ENCODE measurements at places on chromosomes 5 and 9.

- DNase-seq: no peak
Observed at GRCh38 chr9:30575691-30576090, 1808.8 kb upstream of the ACO1 start.

DNA sequence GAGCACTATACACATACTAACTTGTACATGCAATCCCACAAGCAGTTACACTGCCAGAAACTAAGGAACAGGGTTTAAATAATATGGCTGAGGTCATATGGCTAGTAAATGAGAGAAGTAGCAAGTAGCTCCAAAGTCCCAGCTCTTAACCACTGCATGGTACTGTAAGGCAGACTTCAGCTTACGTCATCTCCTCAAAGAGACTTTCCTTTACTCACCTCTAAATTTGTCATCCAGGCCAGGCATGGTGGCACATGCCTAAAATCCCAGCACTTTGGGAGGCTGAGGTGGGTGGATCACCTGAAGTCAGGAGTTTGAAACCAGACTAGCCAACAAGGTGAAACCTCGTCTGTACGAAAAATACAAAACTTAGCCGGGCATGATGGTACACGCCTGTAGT, 20.4 kb upstream of the SELENOP start:
- DNase-seq: no peak

DNA sequence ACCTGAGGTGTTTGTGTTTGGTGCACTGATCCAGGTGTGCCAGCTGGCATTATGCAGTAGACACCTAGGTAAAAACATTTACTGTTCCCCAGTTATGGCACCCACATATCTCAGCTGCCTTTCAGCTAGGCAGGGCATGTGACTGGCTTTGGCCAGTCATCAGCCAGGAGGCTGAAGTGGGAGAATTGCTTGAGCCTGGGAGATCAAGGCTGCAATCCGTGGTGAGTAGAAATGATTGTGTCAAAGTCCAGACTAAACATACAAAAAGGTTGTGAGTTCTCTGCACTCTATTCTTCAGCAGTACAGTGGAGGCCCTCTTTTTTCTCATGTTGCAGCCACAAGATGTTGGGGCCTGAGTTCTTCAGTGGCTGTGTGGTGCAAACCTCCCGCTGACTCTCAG, 3.2 kb upstream of the FBLL1 start:
- DNase-seq: no peak

GRCh38 chr5:11684607-11685006, 219.6 kb downstream of the CTNND2 start:
- DNase-seq: no peak

GRCh38 chr5:68872088-68872839, 221.6 kb upstream of the SLC30A5 start:
- DNase-seq: no peak

GRCh38 chr5:128632264-128632663, 94.2 kb upstream of the FBN2 start:
- DNase-seq: no peak

DNA sequence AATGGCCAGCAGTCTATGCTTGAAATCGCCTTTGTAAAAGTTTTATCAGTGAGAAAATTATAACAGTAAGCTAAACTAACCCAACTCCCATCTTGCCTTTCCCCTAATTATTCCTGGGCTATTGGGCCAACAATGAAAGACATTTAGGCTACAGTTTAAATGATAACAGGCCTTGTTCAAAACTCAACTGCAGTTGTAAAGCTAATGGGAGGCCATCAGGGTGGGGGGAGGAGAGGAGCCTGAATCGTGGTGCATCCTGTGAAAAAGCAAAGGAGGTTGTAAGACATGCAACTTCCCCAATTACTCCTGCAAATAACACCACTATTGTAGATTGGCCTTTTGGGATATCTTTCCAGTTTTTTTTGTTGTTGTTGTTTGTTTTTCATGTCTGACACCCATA, 53.8 kb downstream of the ACTL7B start:
- no peak for DNase-seq

GRCh38 chr5:55638455-55638854, 73.7 kb downstream of the SLC38A9 start:
- DNase-seq: no peak

DNA sequence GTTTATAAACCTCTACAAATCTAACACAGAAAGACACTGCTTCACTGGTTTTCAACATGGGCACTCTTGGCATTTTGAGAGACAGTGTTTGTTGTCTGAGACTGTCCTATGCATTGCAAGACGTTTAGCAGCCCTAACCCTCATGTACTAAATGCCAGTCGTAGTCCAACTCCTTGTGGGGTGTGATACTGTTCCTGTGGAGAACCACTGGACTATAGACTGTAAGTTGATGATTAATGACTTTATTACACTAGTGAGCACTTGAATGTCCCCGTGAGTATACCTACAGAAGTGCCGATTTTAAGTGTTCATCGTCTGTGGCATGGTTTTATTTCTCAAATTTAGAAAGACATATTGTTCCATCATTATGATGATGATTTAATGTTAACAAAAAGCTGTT, 46.2 kb downstream of the RECK start:
- no peak for DNase-seq

GRCh38 chr5:55232271-55232984, 980 bp downstream of the CCNO start:
- no peak for DNase-seq

GRCh38 chr9:110954822-110955291, 83.4 kb downstream of the LPAR1 start:
- no peak for DNase-seq

DNA sequence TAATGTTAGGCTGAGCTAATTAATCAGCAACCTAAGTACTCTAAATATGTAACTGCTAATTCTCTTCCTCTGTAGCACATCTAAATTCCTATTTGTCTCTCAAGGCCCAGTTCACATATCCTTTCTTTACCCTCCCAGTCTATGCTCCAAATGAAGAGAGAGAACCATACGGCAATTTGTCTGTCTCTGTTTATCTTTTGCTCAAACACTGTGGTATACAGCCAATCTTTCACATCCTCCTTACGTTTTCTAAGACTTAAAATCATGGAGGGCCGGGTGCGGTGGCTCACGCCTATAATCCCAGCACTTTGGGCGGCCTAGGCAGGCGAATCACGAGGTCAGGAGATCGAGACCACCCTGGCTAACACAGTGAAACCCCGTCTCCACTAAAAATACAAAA, 15.8 kb downstream of the VLDLR start:
- no peak for DNase-seq

DNA sequence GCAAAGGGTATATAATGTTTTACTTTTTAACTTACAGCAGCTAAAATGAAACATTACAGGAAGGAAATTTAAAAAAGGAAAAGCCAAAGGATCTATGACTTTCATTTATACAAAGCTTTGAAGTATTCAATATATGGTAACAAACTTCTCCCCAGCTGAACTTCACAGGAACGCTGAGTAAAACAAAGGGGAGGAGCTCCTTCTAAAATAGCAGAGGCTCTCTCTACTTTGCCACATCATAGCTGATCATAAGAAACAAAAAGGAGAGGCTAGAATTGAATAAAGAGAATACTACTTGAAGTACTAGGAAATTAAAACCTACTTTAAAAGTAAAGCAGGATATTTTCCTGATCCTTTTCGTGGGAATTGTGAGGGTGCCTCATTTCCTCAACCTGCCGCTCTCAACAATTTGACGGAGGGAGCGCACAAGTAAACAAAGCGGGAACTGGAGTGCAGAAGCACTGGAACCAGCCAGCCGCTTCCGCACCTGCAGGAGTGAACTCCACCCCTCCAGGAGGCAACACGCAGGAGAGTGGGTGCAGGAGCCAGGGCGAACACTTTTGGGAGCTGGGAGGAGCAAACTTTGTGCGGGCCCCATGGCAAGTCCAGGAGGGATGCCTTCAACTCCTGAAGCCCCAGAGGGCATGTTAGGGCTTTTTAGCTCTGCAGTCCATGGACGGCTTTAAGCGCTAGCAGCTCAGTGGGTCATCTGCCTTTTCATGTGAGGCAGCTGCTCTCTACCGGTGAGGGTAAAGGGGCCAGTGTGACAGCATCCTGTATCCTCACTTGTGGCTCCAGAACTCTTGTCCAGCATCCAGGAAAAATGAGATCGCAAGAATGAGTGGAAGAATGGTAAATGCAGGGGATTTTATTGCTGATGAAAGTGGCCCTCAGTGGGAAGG, 757.4 kb downstream of the PTPRD start:
- no peak for DNase-seq

- no peak for DNase-seq
Observed at GRCh38 chr9:21481470-21482056, 550 bp downstream of the IFNE start.

DNA sequence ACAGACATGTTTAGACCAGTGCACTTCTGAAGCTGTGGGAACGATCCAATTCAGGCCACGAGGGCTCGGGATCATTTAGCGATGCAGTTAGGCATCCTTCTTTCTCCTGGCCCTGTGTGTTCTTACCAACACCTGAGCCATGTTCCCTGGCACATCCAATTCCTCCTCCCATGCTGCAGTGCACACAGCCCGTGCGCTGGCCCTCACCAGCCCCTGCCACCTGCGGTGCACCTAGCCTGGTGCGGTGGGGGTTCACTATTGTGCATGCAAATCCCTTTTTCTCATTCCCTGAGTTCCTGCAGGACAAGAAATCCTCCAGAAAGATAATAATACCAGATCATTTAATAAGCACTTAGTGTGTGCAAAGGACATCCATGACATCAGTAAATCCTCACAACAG, 53.5 kb downstream of the NEURL1B start:
- no peak for DNase-seq

GRCh38 chr5:57311921-57312735, 138.3 kb downstream of the GPBP1 start:
- DNase-seq: no peak

GRCh38 chr9:131432050-131432449, 38.2 kb downstream of the PRRC2B start:
- no peak for DNase-seq

- no peak for DNase-seq
Observed at GRCh38 chr5:132808448-132808847, 4.7 kb upstream of the SOWAHA start.

GRCh38 chr9:1077616-1078015, 27.5 kb downstream of the DMRT2 start:
- DNase-seq: no peak

GRCh38 chr5:140857177-140857986, 1.7 kb downstream of the PCDHA10 start:
- DNase-seq: no peak

DNA sequence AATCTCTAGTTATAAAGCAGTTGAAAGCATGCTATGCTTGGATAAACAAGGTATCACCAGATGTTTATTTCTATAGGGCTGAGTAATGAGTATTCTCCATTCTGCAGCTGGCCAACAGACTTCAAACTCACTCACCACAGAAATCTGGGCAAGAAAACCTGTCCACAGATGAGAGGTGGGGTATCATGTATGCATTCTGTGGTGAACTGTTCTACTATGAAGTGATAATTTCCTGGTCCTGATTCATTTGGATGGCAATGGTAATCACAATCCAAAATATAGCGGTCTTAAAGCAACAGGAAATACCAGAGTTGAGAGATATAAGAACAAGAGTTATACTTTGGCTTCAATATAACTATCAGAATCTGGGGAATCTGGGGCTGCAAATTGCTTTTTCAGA, 65.9 kb upstream of the EFNA5 start:
- DNase-seq: no peak

- no peak for DNase-seq
Observed at GRCh38 chr9:121350993-121351561, 19.0 kb downstream of the STOM start.

DNA sequence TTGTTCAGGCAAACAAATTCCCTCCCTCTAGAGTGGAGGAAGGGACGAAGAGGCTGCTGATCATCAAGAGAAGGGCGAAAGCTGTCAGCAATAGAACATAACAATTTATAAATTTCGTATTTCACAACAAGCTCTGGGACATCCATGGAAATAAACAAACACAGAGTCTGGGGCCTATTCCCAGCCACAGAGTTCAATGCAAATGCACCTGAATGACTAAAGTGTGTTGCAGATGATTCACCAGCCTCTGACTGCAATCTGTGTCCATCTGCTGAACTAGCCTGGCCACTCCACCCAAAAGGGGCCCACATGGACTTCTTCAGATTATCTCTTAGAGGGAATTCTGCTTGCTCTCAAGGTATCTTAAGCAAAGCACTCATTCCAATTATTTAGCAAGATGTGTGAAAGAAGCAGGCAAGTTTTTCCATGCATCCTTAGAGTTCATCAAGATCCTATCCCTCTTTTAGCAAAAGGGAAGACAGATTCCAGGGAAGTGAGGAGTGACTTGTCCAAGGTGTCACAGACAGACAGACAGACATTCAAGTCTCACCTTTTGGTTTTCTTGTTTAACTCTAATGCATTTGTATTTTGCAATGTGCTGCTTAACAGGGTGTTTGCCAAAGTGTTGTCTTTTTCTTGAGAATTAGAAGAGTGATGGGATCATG, 307.8 kb upstream of the PAPPA start:
- DNase-seq: no peak

DNA sequence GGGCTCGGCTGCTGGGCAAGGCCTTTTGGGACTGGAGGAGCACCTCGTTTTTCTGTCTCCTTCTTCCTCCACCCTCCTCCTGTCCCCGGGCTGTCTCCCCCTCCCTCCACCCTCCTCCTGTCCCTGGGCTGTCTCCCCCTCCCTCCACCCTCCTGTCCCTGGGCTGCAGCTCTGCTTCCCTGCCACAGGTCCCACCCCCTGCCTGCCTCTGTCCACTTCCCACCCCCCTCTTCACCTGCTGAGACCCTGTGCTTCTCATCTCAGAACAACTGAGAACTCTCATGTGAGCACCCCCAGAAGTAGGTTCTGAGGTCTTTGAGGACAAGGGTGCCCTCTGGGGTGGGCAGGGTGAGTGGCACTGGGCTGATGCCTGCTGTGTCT, 5.8 kb upstream of the TOR4A start:
- no peak for DNase-seq

GRCh38 chr9:131657037-131657377, 82.9 kb downstream of the RAPGEF1 start:
- DNase-seq: no peak
